Mucosa of gallbladder (tissue), 1 donor: ENCODE measurements at places on chromosomes 12 and 14. TPM values are rescaled to one million over a fixed set of nuclear protein-coding genes. Genes with fewer than 3 reads are reported as not detected.

DENND5B gene
- total RNA-seq = 13.7 TPM

GPX2 gene
- total RNA-seq = 617 TPM

KMT2D gene
- 104 TPM for total RNA-seq

OR4Q3 gene
- total RNA-seq = not detected

HPD gene
- total RNA-seq = 2.8 TPM

LTBP2 gene
- 84.9 TPM for total RNA-seq
